ENCODE measurements at places on chromosomes 5 and 9.

GRCh38 chr9:87844506-87844905, 38.2 kb upstream of the SPATA31E1 start:
- DNase-seq, result no peak

DNA sequence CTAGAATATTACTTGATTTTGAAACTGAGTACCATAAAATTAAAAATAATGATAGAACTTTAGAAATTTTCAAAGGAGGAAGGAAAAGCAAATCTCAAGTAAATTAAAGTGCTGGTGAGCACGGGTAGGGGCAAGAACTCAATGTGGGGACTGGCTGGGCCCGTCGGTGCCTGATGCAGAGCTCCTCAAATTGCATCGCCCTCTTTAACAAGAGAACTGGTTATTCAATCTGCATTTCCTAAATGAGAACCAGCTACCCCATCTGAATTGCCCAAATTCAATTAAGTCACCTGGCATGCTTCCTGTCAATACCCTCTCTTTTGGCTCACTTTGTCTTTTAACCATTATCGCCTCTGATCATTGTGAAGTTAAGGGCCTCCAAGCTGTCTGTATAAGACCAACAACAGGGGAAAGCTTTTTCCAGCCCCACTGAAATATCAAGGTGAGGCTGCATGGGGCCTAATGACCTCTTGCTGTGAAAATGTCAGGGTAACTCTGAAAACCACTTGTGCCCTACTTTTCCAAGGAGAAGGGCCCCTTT, 316.7 kb downstream of the SLIT3 start:
- DNase-seq, result no peak

DNA sequence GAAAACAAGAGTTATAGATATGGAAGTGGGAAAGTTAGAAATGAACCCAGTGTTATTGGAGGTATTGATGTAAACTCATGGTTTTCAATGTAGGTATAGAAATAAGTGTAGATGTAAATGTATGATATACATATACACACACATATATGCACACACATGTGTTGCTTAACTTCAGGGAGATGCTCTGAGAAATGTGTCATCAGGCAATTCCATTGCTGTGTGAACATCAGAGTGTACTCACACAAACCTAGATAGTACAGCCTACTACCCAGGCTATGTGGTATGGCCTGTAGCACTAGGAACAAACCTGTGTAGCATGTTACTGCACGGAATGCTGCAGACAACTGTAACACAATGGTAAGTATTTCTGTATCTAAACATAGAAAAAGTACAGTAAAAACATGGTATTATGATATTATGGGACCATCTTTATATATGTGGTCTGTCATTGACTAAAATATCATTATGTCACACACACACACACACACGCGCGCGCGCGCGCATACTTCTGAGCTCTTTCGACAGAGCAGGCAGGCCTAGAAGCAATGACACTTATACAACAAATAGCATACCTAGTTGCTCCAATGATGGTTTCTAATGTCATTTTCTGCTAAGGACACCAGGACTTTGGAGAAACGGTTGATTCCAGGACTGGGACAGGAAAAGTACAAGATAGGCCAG, 86.6 kb downstream of the MACROH2A1 start:
- DNase-seq, result no peak

- peak; percentile 21 for DNase-seq
These were observed 142.0 kb downstream of the FAM114A2 start for GRCh38 chr5:153896701-153897100.

- no peak for DNase-seq
These were observed 40.2 kb downstream of the STK10 start for GRCh38 chr5:172147857-172148256.

- DNase-seq, result no peak
These were observed 1.3 kb downstream of the SLC9A3 start for GRCh38 chr5:522899-523440.

- DNase-seq, result no peak
These were observed 255.0 kb downstream of the NDUFS4 start for GRCh38 chr5:53815471-53815870.

GRCh38 chr5:73652391-73652790, 26.4 kb downstream of the ARHGEF28 start:
- no peak for DNase-seq

DNA sequence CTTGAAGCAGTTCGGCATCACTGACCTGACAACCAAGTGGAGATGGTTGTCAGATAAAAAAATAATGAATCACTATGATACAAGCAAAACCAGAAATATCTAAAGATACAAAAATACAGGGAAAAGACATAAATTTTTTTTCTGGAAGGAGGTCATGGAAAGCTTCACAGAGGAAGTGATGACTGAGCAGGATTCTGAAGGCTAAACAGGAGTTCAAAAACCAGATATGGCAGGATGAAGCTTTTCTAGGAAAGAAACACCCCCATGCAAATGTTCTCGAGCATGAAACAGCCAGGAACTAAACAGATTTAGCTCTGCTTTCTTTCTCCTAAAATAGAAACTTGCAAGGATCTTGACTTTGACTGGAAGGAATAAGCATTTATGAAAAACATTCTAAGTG, 60.7 kb upstream of the IFNE start:
- no peak for DNase-seq

DNA sequence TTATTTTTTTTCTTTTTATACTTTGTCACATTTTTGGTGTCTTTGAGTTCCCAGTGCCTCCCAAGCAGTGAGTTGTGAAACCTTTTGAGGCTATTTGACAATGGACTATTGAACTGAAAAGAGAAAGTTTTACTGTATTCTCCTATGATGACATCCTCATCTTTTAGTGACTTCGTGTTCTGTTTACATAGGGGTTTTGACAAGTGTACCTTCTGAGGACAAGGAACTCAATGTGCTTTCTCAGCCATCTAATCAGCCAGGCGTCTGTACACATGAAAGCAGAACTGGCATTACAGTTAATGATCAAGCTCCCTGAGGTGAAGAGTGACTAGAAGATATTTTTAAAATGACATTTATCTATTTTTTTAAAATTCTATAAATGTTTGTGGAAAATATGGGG, 175.5 kb downstream of the ANXA1 start:
- DNase-seq, result no peak

DNA sequence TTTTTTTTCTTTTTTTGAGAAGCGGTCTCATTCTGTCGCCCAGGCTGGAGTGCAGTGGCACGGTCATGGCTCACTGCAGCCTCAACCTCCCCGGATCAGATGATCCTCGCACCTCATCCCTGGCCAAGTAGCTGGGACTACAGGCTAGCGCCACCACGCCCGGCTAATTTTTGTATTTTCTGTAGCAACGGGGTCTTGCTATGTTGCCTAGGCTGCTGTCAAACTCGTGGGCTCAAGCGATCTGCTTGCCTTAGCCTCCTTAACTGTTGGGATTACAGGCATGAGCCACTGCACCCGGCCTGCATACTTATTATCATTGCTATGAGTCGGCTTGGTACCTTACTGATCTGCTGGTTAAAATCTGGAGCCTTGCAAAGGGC, 790 bp upstream of the IARS1 start:
- DNase-seq, result no peak

- DNase-seq, result no peak
These were observed 553.7 kb downstream of the EBF1 start for GRCh38 chr5:158545949-158546530.

GRCh38 chr9:118059484-118060278, 355.5 kb downstream of the TLR4 start:
- no peak for DNase-seq

DNA sequence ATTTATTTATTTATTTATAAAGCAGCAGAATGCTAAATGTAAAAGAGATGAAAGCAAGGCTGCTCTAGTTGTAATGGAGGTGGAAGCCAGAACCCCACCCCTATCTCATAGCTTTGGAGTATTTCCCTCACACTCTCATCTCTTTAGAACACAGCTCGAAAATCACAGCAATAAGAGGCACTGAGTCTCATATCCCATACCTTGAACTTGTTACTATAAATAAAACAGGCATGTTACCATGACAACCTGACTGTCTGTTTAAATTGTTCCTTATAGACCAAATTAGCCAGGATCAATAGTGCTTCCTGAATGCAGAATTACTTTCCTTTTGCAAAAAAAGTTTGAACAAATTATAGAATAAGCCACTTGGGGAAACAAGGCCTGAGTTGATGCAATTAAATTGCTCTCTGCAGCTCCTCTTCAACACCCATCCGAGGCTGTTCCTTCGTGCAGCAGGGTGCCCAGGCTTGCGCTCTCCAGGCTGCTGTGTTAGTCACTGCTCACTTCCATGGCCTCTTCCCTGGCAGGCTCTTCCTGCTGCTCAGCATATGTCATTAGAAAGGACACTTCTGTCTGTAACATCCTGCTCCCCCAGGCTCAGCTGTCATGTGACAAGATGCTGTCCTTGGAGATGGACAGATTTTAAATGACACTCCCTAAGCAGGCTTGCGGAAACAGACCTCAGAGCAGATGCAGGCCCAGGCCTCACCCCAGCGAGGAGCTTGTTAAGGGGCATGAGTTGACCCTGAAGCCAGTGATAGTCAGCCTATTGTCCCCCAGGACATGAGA, 120.2 kb downstream of the CARTPT start:
- DNase-seq, result no peak

DNA sequence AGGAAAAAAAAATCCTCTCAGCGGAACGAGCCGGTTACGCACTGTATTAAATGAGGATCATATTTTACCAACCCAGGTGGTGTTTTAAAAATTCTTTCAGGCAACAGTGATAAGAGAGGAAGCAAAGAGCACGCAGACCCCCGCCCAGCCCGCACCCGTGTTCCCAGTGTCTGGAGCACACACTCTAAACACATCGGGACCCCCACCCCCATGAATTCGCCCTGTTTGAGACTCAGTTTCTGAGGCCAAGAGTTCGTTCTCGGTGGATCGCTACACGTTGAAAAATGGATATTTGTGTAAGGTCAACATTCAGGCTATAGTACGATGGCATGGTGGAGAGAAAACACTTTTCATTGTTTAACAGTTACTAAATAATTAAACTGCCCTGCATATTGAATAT, 196.3 kb downstream of the MEF2C start:
- no peak for DNase-seq

GRCh38 chr5:50401336-50401735, 39.8 kb downstream of the EMB start:
- no peak for DNase-seq

DNA sequence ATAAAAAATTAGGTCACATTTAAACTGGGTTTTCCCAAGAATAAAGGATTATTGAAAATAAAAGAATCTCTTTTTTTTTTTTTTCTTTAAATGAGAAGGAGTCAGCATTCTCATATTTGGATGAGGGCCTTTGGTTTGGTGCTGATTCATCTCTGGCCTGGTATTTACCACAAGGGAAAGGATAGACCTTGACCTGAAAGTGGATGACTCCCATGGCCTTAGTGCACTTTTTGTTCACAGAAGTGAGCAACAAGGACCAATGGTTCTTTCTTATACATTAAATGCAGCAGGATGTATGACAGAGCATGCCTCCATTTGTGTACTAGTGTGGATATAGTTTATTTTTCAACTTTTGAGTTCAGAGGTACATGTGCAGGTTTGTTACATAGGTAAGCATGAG, 6.9 kb downstream of the YTHDC2 start:
- no peak for DNase-seq

- DNase-seq, result no peak
These were observed 108.5 kb downstream of the NFIB start for GRCh38 chr9:14205463-14205862.

DNA sequence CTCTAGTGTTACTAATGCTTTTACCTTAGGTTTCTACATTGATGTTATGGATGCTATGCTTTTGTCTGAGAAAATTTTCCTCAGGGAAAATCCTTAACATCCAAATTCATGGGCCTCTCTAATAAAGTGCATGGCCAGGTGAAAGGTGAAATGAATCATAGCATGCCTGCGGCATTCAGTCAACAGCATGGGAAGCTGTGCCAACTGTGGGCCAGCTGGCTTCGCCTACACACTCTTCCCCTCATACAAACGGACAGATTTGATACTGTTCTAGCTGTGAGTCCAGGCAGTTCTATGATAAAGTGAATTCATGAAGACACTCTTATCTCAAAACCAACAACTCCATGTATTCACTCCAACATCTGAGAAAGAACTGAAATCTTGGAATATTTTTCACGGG, 374.1 kb downstream of the PLK2 start:
- DNase-seq, result no peak

DNA sequence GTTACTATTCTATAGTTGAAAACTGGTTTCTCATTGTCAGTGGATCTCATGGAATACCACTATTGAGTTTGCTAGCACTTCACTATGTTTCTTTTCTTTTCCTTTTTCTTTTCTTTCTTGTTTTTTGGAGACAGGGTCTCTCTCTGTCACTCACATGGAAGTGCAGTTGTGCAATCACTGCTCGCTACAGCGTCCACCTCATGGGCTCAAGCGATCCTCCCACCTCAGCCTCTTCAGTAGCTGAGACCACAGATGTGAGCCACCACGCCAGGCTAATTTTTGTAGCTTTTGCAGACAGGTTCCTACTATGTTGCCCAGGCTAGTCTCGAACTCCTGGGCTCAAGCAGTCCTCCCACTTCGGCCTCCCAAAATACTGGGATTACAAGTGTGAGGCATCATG, 42.7 kb upstream of the VCAN start:
- no peak for DNase-seq

GRCh38 chr5:97525780-97526179, 342.7 kb upstream of the RIOK2 start:
- DNase-seq, result no peak

GRCh38 chr5:140553657-140554056, 3.6 kb downstream of the SRA1 start:
- no peak for DNase-seq

GRCh38 chr9:109033941-109034700, 20.8 kb upstream of the CTNNAL1 start:
- DNase-seq, result no peak

DNA sequence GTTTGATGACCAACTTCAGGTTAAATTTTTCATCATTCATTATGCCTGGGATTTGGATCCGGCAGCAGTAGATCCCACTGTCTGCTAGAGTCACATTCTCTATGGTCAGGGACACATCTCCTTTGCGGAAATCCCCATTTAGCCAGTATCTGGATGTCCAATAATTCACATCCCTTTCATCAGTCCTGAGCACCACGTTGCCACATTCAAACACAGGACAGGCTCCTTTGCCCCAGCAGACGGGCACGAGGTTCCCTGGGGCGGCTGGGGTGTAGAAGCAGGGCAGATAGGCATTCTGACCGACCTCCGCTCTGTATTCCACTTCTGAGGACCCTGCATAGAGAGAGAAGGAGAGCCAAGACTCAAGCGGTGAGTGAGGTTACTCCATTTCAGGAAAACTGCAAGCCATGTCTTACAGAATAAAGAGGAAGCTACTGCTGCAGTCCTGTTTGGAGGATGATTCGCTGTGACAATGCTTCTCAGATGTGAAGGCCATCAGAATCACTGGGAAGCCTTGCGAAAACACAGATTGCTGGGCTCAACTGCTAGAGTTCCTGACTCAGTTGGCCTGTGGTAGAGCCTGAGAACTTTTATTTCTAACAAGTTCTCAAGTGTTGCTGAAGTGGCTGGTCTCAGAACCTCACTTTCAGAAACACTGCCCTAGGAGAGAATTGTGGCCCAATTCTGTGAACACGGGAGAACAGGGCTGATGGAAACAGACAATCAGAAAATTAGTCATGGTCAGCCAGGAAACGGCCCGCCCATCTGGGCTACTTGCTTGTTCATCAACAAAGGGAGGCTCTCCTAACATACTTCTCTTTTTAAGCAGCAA, 2.0 kb downstream of the HAVCR2 start:
- DNase-seq, result no peak

- no peak for DNase-seq
These were observed 40.3 kb upstream of the SVEP1 start for GRCh38 chr9:110619831-110620230.

- DNase-seq, result no peak
These were observed 91.9 kb upstream of the PTPRD start for GRCh38 chr9:10704720-10705119.

- DNase-seq, result no peak
These were observed 67.0 kb upstream of the NEK6 start for GRCh38 chr9:124190761-124191160.

Data from NCI-H1694 (cell line).